ENCODE measurements at places on chromosomes 13 and 19.

GRCh38 chr13:67619995-67620380, 389.9 kb upstream of the PCDH9 start:
- DNase-seq, result no peak

GRCh38 chr19:17125728-17126677, 50.4 kb downstream of the MYO9B start:
- DNase-seq, result peak; percentile 65

GRCh38 chr13:30463787-30464495, 1.8 kb downstream of the HMGB1 start:
- DNase-seq, result peak; percentile 60

- DNase-seq, result no peak
These were observed 5.3 kb upstream of the FFAR1 start for GRCh38 chr19:35342430-35342829.

DNA sequence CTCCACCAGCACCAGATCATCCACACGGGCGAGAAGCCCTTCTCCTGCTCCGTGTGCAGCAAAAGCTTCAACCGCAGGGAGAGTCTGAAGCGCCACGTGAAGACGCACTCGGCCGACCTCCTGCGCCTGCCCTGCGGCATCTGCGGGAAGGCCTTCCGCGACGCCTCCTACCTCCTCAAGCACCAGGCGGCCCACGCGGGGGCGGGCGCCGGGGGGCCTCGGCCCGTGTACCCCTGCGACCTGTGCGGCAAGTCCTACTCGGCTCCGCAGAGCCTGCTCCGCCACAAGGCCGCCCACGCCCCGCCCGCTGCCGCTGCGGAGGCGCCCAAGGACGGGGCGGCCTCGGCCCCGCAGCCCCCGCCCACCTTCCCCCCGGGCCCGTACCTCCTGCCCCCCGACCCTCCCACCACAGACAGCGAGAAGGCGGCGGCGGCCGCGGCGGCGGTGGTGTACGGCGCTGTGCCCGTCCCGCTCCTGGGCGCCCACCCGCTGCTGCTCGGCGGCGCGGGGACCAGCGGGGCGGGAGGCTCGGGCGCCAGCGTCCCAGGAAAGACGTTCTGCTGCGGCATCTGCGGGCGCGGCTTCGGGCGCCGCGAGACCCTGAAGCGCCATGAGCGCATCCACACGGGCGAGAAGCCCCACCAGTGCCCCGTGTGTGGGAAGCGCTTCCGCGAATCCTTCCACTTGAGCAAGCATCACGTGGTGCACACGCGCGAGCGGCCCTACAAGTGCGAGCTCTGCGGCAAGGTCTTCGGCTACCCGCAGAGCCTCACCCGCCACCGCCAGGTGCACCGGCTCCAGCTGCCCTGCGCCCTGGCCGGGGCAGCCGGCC, 9.4 kb downstream of the ZNF784 start:
- no peak for DNase-seq

- peak; percentile 7 for DNase-seq
These were observed 1.0 kb upstream of the CHAMP1 start for GRCh38 chr13:114313061-114313860.

GRCh38 chr19:47991191-47991808, 670 bp downstream of the BSPH1 start:
- DNase-seq, result no peak

DNA sequence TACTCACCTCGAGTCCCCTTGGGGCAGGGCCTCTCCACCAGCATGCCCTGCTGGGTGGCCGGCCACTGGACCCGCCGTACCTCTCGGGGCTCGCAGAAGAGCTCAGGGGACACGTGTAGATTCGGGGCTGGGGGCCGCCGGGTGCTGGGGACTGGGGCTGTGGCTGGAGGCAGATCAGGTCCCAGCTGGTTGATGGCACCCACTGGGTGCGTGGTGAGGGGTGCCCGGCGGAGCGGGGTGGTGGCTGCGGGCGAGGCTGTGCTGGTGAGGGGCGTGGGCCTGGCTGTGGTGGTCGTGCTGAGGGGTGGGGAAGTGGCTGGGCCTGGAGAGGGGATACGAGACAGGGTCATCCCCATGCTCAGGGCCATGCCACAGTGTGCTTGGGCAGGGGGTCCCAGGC, 24.9 kb upstream of the ASF1B start:
- DNase-seq, result no peak

- DNase-seq, result no peak
These were observed 59.7 kb downstream of the SIPA1L3 start for GRCh38 chr19:37966662-37967231.

DNA sequence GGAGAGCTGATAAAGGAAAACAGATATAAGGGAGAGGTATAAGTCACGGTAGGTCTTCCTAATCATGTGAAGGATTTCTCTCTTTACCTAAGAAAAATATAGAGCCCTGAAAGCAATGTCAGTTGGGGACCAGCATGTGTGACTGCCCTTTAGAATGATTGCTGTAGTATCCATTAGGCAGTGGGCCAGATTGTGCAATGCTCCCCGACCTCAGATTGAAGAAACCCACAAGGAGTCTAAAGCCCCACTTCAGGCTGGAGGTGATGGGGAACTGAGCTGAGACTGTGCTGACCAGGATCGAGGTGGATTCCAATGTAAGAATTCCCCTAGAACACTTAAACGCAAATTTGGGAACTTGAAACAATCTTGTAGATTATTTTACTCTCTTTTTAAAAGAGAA, 614.4 kb downstream of the LIG4 start:
- no peak for DNase-seq

DNA sequence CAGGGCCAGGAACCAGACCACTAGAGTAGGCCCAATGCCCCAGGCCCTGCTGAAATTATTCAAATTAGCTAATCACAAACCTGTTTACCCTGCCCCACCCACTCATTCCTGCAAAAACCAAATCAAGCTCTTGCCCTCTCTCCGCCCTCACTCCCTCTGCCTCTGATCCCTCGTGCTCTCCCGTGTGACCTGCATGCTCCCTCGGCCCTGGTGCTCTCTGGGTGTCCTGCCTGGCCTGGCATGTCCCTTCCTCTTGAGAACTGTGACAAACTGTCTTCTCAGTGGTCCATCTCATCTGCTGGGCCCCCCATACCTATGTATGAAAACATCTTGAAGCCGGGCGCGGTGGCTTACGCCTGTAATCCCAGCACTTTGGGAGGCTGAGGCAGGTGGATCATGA, 12.2 kb upstream of the TTYH1 start:
- DNase-seq, result no peak

DNA sequence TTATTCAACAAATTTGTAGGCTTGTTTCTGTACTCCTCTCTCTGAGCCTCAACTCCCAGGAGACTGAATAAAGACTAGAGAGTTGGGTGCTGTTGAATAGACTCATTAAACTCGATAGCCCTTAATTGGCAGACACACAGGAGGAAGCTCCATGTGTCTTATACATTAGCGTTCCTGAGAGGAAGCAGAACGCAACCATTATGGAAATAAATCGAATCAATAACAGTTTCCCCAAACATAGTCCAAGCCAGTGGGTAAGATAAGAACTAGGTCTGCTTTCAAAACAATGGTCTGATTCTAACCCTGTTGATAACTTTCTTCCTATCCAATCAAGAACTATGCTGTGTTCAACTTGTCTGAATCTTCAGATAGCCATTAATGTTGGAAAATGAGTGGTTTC, 118.1 kb upstream of the FNDC3A start:
- DNase-seq, result no peak

GRCh38 chr19:44883922-44884321, 7.1 kb upstream of the TOMM40 start:
- no peak for DNase-seq

DNA sequence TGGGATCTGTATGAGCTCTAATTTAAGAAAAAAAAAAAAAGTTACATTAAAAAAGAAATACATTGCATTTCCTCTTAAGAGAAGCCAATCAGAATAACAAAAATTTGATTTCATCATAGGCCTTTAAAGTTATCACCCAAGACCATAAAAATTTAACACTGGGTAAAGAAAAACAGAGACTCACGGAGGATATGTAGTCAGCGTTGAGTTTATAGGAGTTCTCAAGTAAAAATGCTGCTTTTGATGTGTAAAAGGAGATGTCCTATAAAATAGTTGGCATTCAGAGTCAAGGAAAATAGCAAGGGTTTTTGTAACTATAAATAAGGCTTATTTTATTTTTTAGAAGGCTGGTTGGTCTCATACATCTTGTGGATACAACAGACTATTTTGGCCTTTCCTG, 191.1 kb downstream of the EFNB2 start:
- no peak for DNase-seq

Measured in activated CD4-positive, alpha-beta T cell treated with anti-CD3 and anti-CD28 coated beads, Interleukin-2, amount 50 U/mL, for 1 hour (primary cell).